RPMI7951 (cell line): ENCODE measurements at places on chromosomes 16 and 17.

DNA sequence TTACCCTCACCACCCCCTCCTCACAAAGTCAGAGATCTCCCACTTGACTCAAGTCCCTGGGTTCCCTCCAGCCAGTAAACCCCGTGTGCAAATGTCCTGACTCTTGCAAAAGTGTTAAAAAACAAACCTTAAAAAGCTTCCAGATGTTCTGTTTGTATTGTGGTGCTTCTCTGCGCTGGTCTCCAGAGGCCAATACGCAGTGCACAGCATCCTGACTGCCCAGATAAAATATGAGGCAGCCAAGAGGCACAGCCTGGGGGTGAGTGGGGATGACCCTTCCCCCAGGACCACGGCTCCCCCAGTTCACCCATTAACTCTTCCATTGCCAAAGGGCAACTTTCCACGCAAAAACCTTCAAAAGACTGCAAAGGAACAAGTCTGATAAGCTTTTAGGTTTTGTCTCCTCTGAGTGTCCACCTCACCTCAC lies 291.8 kb downstream of the SOX9 start:
- no peak for DNase-seq

DNA sequence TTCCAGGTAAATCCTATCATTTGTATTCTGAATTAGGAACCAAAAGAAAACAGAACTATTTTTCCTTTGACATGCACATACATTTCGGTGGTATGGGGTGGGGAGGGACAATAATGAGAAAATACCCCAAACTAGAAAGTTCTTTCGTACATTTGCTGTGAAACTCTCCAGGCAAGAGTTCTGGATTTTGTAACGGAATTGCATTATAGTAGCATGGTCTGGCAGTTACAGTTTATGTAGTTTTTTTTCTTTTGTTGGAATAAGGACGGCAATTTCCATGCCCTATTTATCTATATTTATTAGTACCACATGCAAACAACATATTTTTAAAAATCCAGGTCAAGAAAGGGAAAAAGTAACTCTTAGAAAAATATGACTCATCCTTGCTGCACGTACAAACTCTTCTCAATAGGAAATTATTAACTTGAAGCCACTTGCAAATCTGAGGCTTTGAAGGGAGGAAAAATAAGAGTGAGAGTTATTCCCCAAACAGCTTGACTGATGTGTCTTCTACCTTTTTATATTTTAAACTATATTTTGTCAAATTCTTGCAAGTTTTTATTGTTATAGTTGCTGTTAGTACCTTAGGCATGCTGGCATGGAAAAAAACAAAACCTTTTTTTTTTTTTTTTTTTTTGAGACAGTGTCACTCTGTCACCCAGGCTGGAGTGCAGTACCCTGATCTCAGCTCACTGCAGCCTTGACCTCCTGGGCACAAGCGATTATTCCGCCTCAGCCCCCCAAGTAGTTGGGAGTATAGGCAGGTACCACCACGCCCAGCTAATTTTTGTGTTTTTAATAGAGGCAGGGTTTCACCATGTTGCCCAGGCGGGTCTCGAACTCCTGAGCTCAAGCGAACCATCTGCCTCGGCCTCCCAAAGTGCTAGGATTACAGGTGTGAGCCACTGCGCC lies 69.3 kb downstream of the WWP2 start:
- DNase-seq, result no peak

- DNase-seq, result peak; percentile 15
These were observed 32.7 kb downstream of the GNA13 start for GRCh38 chr17:65023791-65024190.

- no peak for DNase-seq
These were observed 521.8 kb downstream of the KCNJ2 start for GRCh38 chr17:70691150-70691549.

DNA sequence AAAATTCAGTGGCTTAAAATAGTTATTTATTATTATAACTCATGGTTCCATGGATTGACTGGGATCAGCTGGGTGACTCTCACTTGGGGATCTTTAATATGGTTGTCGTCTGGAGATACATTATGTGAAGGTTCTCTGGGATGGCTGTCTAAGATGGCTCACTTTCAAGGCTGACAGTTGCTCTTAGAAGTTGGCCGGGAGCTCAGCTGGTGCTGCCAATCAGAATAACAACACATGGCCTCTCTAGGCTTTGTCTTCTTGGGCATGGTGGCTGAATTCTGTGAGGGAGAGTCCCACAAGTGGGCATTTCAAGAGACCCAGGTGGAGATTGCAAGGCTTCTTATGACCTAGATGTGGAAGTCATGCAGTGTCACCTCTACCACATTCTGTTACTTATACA lies 269.7 kb downstream of the CA10 start:
- DNase-seq, result no peak

DNA sequence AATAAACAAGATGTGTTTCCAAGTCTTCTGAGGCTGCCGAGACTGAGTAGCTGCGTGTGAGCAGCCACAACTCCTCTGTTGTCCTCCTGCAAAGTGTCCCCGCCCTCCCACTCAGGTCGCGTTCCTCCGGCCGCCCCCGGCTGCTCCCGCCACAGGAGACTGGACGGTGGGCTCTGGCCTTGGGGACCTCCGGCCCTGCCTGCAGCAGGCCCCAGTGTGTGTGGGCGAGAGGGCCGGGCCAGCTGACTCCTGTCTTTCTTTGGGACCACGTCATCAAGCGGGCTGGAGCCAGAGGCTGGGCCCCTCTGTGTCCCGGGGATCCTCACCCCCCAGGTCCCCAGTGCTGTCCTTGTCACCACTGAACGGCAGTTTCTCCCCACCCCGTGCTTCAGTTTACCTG lies 175.3 kb downstream of the NPIPB11 start:
- no peak for DNase-seq

DNA sequence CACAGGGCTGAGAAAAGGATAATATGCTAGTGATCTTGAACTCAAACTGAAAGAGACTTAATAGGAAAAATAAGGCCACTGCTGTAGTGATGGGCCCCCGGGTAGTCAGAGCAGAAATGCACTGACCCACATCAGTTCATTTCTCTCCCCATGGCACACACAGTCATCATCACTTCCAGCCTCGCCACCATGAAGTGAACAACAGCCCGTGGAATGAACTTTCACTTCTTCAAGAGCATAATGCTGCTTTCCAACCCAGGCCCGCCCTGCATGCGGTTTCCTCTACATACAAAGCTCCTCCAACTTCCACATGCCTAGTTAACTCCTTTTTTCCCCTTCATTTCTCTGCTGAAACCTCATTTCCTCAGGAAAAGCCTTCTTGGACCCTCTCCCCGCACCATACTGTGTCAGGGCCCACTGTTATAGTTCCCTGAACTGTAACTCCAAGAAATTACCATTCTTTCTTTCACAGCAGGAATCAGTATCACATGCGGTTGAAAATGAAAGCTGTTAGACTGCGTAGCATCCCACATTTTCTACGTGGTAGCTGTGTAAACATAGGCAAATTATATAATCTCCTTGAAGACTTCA lies 65.8 kb upstream of the SMIM36 start:
- DNase-seq, result peak; percentile 71

- DNase-seq, result no peak
These were observed 4.8 kb downstream of the DCAKD start for GRCh38 chr17:45046537-45047125.

DNA sequence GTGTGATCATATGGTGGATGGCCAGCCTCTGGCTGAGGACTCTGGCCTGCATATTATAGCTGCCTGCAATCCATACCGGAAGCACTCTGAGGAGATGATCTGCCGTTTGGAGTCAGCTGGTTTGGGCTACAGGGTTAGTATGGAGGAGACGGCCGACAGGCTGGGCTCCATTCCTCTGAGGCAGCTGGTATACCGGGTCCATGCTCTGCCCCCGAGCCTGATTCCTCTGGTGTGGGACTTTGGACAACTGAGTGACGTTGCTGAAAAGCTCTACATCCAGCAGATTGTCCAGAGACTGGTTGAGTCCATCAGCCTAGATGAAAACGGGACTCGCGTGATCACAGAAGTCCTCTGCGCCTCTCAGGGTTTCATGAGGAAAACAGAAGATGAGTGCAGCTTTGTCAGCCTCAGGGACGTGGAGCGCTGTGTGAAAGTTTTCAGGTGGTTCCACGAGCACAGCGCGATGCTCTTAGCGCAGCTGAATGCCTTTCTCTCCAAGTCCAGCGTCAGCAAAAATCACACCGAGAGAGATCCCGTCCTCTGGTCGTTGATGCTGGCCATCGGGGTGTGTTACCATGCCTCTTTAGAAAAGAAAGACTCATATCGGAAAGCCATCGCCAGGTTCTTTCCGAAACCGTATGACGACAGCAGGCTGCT lies 69.0 kb upstream of the ENDOV start:
- no peak for DNase-seq

GRCh38 chr17:82941021-82942001 lies 101.5 kb upstream of the ZNF750 start:
- DNase-seq, result no peak

DNA sequence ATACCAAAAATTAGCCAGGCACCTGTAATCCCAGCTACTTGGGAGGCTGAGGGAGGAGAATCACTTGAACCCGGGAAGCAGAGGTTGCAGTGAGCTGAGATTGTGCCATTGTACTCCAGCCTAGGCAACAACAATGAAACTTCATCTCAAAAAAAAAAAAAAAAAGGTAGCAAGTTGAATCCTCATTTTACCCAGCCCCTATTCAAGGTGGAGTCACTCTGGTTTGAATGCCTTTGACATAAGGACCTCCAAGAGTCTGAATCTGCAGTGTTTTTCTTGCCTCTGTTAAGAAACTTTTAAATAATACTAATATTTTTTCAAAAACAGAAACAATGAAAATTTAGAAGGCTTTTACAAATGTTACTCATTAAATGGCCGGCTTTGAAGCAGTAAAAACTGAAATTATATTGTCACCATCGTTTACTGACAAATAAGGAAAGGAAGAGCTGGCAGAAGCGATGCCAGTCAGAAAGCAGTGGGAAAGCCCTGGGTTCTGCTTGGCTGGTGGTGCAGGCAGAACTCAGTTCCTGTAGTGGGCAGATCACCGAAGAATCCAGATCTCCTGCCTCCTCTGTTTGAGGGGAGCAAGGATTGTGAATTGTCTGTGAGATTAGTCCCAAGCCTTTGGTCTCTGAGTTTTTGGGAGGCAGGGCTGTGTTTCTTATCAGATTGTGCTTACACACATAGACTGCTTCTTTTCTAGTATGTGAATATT lies 99.7 kb upstream of the HAS3 start:
- no peak for DNase-seq

- peak; percentile 90 for DNase-seq
These were observed 245.1 kb downstream of the SOX9 start for GRCh38 chr17:72365857-72366414.

DNA sequence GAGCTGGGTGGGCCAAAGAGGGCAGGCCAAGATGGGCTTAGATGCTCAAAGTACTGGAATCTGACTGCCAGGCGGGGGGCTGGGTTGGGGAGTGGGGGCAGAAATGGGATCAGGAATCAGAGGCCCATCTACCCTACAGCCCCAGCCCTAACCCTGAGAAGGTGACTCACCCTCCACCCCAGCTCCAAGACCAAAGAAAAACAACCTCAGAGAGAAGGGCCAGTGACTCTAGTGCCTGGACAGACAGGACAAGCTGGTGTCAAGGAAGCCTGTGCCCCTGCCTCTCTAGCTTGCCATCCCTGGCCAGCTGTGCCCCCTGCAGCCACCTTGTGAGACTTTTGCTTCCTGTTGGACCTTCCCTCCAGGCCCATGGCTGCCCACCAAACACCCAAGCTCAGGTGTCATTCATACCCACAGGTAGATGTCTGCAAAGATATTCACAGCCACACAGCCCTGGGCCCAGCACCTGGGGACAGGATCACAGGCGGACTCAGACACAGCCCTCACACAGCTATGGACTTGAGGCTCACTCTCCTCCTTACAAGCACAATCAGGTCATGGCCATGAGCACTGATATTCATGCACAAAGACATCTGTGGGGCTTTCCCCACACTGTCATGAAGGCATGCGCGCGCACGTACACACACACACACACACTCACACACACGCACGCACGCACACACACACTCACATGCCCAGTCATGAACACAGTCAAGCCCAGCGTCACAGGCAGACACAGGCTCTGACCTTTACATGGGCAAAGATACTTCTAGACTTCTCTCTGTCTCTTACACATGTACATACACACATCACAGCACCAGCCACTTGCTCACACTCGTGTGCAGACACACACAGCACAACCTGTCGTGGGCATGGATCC lies 2.8 kb downstream of the WNT3 start:
- DNase-seq, result no peak

DNA sequence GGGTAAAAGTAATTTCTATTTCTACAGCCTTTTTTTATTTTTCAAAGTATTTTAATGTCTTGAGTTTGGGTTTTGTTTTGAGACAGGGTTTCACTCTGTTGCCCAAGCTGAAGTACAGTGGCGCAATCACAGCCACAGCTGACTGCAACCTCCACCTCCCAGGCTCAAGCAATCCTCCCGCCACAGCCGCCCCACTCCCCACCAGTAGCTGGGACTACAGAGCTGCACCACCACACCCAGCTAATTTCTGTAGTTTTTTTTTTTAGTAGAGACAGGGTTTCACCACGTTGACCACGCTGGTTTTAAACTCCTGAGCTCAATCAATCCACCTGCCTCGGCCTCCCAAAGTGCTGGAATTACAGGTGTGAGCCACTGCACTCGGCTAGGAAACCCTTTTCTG lies 44.0 kb downstream of the TUBD1 start:
- peak; percentile 38 for DNase-seq

GRCh38 chr16:12529582-12529981 lies 274.1 kb downstream of the CPPED1 start:
- DNase-seq, result no peak
